ENCODE measurements at places on chromosomes 13 and 19.

GRCh38 chr13:83879431-83880171 is 2.7 kb downstream of the SLITRK1 start:
- no peak for DNase-seq

DNA sequence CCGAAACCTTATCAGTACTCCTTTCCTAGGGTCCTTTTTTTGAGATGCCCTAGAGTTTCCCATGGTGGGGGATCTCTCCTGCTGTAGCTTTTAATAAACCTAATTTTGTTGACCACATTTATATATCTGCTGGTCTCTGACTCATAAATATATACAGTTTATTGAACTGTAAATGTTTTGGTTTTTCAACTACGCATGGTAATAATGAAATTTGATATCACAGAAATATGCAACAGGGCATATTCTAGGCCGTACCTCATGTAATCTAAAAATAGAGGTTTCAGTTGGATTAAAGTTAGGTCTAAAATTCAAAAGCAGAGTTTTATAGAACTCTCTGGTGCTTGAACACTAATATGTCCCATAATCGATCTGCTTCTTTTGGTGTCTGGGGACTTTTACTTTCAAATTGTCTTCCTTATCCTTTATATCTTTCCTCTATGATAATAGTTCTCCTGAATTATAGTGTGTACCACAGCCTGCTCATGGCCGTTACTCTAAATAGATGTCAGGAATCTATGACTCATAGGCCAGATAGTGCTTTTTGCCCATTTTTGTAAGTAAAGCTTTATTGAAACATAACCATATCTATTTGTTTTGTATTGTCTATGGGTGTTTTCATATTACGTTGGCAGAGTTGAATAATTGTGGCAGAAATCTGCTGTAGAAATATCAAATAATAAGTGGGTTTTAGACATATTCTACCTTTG is 324.8 kb upstream of the PCDH9 start:
- no peak for DNase-seq

GRCh38 chr13:40599747-40600146 is 66.7 kb downstream of the FOXO1 start:
- DNase-seq = no peak

- DNase-seq = no peak
Observed at GRCh38 chr19:30577551-30578105, 205.4 kb downstream of the ZNF536 start.
